ENCODE measurements at places on chromosomes 2 and 18.

DNA sequence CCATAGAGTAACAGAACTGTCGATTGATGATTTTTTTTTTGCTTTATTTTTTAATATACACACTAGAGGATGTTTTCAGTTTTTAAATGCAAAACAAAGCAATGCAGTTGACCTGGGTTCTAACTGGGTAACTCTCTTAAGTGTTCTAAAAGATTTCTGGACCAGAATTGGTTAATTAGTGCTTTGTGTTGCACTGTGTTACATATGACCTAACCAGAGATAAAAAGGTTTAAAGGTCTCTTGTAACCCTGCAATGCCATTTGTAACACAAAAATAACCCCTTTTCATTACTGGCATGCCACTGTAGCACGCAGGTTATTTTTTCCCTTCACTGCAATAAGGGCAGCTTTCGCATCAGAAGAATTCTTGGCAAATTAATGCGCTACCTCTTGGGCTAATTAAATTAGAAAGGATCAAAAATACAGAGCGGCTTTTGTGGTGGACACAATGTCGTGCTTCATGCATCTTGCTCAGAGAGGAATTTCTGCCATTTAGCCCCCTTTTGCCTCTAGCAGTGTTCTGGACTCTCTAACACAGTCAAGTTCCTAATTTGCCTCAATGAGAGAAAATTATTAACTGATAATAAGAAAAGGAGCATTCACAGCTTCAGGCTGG lies 250.8 kb upstream of the ZEB2 start:
- peak; percentile 49 for DNase-seq

DNA sequence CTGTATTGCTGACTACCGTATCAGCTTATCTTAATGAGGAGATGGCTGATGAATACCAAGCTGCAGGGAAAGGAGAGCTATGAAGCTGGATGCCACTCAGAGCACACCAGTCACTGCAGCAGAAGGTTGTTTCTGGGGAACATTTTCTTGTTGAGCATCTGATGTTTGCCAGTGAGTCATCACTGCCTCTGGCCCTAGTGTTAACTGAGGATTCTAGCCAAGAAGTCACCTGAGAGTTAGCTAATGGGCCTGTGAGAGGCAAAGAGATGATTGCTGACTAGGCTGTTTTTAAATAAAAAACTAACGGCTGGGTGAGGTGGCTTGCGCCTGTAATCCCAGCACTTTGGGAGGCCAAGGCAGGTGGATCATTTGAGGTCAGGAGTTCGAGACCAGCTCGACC lies 37.9 kb downstream of the CCDC150 start:
- peak; percentile 73 for DNase-seq

DNA sequence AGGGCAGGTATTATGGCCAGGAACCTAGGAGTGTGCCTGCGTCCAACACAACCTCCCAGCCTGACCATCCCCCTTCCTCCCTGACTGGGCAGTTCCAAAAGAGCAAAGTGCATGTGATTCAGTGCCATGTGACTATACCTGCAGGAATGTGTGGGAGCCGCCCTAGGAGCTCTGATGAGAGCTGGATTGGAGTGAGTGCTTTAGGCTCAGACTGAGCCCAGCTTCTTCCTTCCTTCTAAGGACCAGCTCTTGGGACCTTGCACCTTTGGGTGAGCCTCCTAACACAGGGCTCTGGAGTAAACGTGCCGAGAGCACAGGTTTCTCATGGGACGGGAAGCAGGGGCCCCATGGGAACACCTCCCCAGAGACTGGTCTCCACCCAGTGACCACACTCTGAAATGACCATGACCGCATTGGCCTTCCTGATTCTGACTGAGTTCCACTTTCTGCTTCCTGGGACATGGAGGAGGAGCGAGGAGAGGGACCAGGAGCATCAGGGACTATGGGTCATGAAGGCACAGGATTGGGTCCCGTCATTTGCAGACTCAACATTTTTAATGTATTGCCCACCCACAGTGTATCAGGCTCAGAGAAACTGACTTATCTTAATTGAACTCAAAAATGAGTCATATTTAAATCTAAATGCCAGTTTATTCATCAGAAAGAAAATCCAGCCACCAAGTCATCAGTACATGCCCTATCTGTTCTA lies 87.8 kb upstream of the BCL2L11 start:
- DNase-seq, result no peak

DNA sequence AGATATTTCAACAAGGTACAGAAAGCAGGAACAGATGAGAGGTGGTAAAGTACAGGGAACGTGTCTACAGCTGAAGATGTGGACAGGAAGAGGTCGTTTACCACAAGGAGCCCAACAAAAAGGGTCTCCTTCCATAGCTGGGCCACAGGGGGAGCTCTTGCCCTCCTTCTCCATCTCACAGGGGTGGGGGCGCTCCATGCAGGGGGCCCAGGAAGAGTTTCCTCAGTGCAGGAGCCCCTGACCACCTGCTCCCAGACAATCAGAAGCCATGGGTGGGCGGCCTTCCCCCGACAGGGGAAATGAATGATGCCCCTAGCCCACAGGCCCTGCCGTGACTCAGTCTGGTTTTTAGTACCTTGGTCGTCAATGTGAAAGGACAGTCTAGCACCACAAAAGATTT lies 163.6 kb upstream of the ZNF516 start:
- DNase-seq, result no peak

DNA sequence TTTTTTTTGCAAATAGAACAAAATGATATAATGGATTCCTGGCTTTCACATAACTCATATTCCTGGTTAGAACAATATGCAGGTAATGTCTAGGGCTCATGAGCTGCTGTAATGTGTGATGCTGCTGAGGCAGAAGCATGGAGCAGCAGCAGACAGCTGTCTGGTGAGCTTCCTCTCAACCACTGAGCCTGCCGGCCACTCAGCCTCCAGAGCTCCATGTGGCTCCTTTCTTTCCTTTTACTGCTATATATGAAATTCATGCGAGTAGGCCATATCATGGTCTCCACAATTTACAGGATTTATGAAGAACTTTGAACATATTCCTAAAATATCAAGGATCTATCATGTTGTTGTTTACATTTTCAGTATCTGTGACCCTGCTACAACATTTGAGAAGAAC lies 120.9 kb downstream of the MEP1B start:
- DNase-seq, result no peak

DNA sequence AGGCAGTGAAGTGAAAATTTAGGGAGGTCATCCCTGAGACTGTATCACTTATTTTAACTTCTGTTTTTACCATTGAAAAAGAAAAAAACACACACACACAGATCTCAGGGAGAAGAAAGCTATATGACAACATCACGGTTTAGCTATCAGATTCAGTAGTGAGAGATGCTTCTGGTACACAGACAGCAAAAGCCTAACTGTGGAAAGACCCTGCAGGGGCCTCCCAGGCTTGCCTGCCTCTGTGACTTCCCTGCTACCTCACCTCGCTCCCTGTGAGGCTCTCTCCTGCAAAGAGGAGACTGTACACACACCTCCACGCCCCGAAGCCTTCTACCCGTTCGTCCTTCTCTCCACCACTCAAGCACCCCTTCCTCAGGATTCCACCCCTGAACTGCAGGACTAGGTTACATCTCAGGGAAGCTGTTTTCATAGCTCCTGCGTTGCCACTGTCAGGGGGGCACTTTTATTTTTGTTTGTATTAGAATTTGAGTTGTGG lies 86.3 kb downstream of the EPB41L3 start:
- no peak for DNase-seq

DNA sequence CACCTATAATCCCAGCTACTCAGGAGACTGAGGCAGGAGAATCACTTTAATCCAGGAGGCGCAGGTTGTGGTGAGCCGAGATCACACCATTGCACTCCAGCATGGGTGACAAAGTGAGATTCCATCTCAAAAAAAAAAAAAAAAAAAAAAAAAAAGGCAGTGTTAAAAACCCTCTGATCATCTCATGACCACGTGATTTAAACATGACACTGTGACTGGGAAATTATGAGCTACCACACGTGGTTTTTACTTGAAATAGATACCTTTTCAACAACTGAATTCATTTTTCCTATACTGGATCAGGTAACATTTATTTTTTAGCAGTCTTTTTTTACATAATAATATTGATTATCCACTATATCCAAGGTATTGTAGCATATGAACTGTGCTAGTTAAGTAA lies 102.7 kb downstream of the PTRHD1 start:
- no peak for DNase-seq

DNA sequence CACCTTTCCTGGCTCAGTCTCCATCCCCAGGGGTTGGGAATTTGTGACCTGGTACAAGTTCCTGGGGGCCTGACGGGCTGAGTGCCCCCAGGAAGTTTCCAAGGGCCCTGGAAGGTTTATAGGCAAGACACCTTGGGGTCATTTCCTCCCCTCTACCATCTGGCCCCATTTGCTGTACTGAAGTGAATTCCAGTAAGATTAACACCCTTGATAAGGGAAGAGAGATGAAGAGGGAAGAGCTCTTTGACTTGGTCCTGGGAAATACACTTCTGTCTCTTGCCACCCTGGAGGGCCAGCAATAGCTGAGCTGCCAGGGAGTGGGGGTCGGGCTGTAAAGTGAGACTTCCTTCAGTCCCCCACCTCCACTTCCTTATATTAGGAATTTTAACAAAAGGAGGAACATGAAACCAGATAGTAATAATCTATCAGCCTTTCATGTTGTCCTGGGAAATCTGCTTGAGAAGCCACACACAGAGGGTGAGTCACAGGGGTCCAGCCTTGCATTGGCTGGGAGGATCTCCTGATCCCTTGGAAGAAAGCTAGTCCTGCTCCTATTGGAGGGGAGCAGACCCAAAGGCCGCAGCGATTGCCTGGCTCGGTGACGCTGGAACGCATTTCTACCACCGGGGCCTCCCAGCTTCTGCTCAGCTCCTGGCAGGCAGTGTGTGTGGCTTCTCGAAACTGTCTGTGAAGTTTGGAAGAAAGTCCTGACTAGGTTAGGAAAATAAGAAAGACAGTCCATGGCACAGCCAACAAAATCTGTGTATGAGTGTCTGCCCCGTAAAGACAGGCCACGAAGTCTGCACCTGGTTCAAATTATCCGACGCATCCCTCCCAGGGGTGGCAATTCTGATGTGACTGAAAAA lies 87.3 kb downstream of the ACAA2 start:
- DNase-seq, result peak; percentile 81

- DNase-seq, result no peak
Observed at GRCh38 chr18:63346480-63347183, 20.4 kb downstream of the KDSR start.

GRCh38 chr2:15732341-15733077 lies 140.8 kb downstream of the DDX1 start:
- DNase-seq, result no peak

DNA sequence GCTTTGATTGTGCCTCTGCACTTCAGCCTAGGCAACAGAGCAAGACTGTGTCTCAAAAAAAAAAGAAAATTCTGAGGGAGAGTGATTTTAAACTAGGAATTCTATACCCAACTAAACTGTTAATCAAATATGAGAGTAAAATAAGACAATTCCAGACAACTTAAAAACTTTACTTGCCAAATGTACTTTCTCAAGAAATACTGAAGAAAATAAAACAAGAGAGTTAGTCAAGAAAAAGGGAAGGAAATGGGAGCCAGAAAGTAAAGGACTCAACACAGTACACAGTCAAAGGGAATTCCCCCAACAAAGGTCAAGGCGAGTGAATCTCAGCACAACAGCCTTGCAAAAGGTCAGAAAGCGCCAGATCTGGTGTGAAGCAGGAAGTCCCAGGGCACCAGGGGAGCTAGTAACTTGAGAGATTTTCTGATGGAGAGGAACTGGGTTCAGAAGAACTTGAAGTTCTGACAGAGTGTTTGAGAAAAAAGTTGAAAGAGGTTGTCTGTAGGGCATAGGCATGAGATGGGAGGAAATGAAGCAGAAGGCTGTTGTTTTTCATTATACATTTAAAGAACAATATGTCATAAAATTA lies 22.6 kb upstream of the TBC1D8 start:
- no peak for DNase-seq

All from RPMI7951 (cell line).